Left cardiac atrium (tissue), 4 donors: ENCODE measurements at places on chromosomes 16 and 17. TPM values are rescaled to one million over a fixed set of nuclear protein-coding genes. Genes with fewer than 3 reads are reported as not detected.

The GABARAPL2 gene
- 180 TPM for total RNA-seq

The C17orf113 gene
- total RNA-seq: 0.94 TPM

The EVPLL gene
- not detected for total RNA-seq

The NT5C gene
- 28.4 TPM for total RNA-seq

The CLEC10A gene
- total RNA-seq: 6.6 TPM

The SEPHS2 gene
- total RNA-seq: 44.7 TPM

The ABCC12 gene
- not detected for total RNA-seq

The BIRC5 gene
- total RNA-seq: 1.6 TPM

The SCGB1C2 gene
- not detected for total RNA-seq

The GNG13 gene
- not detected for total RNA-seq

The KRTAP1-1 gene
- not detected for total RNA-seq

The C1QTNF8 gene
- not detected for total RNA-seq

The KRT16 gene
- 0.44 TPM for total RNA-seq

The ATP2C2 gene
- not detected for total RNA-seq

The SEC14L5 gene
- total RNA-seq: 0.58 TPM

The PDF gene
- total RNA-seq: 6.2 TPM

The TMEM88 gene
- 33.6 TPM for total RNA-seq

The ACSM5 gene
- total RNA-seq: 3.6 TPM

The ZG16 gene
- not detected for total RNA-seq

The CMTM2 gene
- not detected for total RNA-seq

The ABCC11 gene
- total RNA-seq: not detected

The KCNH4 gene
- 0.21 TPM for total RNA-seq

The TMEM204 gene
- total RNA-seq: 29.4 TPM
